Fibroblast of skin of right biceps (primary cell): ENCODE measurements at places on chromosomes 7 and 10.

- DNase-seq: no peak
These were observed 2.5 kb downstream of the CYREN start for GRCh38 chr7:135168001-135168400.

DNA sequence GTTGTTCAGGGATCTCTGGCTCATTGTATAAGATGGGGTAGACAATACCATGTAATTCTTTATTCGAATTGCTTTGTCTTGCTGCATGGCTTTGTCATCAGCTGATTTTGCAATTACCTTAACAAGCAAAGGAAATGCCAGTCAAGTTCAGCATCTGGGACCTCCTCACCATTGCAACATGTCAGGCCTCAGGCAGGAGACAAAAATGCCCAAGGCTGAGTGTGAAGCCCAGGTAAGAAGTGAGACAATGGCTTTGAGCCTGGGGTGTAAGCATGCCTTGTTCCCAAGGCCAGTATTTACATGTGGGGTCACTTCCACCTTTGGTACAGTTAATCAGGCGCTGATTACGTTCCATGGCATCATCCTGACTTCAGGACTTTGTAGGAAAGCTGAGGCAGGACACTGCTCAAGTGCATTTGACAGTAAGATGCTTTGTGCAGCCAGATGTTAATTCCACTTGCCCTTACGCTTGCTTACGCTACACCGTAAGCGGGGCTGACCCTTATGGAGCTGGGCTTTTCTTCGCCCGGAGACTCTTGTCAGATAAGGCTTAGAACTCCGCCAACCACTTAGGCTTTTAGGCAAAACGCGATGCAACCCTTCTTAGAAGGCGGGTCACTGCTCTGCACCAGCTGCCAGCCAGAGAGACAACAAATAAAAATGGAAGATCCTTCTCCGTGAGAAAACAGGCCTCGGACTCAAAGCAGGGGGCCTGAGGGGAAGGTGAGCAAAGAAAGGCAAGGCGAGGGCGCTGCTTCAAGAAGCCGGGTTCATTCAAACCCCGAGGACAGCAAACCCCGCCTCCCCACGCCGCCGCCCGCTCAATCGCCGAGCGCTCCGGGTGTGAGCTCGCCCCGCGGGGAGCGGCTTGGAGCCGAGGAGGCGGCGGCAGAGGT is 1.3 kb upstream of the SP4 start:
- peak; percentile 2 for DNase-seq

- DNase-seq: no peak
These were observed 114.7 kb downstream of the CHN2 start for GRCh38 chr7:29309041-29309854.

DNA sequence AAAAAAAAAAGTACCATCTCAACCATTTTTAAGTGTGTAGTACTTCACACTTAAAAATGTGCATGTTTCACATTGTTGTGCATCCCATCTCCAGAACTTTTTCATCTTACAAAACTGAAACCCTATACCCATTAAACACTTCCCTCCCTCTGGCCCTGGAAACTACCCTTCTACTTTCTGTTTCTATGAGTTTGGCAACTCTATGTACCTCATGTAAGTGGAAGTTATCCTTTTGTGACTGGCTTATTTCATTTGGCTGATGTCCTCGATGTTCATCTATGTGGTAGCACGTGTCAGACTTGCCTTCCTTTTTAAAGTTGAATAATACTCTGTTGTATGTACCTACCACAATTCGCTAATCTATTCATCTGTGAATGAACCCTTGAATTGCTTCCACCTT is 12.2 kb downstream of the KCNMA1 start:
- DNase-seq: no peak

- DNase-seq: no peak
These were observed 507.0 kb downstream of the PLXNA4 start for GRCh38 chr7:132069306-132069705.

DNA sequence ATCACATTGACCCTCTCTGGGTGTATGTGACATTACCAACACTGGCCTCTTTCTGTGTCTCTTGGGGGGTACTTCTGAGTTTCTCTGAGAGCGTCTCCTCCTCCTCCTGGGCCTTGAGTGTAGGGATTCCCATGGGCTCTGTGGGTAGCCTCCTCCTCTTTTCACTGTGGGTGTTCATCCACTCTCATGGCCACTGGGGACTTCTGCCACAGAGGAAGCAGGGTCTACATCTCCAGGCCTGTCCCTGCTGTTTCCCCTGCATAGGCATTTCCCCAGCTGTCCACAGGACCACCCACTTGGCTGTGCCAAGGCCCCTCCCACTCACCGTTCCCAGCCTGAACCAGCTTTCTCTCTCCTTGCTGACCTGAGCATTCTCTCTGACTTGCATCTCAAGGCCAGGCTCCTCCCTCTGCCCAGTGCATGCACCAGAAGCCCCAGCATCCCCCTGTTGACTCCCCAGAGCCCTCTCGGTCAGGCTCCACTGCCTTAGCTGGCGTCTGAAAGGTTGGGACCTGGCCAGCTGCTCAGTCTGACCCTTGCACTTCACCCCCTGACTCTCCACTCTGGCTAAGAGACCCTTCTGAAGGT is 487.6 kb downstream of the GLRX3 start:
- DNase-seq: no peak

GRCh38 chr7:149293338-149293737 is 31.3 kb downstream of the ZNF783 start:
- no peak for DNase-seq

DNA sequence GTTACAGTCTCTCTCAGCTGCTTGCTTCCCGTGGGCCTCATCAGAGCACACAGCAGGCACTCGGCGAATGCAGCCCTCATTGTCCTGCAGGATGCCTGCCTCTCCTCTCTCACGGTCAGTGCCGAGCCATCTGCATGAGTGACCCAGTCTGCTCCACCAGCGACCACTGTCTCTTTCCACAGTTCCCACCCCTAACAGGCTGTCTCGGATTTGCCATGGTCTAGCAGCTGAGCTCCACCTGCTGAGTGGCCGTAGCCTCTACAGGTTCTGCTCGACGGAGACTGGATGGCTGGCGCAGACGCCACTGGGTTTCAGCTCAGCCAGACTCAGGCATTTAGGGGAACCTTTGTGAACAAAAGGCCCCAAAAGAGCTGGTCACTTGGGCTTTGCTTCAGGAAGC is 209.4 kb upstream of the FOXK1 start:
- no peak for DNase-seq

GRCh38 chr10:48943096-48943495 is 3.5 kb upstream of the LRRC18 start:
- no peak for DNase-seq

DNA sequence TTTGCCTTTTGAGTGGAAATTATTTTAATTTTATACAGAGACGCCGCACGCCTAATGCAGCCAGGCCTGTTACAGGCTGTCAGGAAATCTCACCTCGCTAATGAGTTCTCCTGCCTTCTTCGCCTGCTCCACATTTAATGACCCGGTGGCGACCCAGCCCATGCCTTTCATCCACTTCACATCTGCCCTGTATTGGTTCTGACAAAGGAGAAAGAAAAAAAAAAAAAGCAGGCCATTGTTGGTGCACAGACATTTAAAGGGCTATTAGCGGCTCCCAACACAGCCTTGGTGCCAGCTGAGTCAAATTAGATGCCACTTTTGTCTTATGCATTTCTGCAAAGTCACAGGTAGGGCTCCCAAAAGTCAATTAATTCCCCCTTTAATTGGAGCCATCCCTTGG is 43.3 kb downstream of the NRAP start:
- DNase-seq: no peak

DNA sequence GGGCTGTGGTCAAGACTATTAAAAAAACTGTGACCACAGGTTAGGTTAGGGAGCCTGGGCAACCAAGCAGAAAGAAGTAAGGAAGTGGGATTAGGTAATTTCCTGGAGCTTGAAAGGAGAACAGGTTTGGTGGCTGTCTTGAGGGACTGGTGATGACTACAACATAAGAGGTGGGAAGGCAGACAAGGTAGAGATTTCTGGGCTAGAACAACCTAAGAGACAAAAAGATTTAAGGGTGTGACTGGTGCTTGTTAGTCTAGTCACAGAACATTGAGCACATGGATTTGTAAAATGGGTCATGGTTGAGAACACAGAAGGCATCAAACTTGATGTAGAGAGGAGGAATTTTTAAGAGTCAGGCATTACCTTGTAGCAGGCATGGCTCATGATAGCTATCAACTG is 123.7 kb upstream of the ASAH2 start:
- no peak for DNase-seq

DNA sequence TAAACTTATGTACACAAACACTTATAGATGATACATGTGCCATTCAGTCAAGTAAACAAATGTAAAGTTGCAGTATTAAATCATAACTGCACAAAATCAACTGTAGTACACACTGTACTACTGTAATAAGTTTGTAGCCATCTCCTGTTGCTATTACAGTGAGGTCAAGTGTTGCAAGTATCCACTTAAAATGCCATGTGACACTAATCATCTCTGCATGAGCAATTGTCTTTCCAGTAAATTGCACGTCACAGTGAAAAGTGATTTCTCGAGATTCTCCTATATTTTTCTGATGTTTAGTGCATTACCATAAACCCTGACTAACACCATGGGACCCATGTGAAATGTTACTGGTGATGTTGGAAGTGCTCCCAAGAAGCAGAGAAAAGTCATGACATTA is 293.3 kb upstream of the SP4 start:
- no peak for DNase-seq

GRCh38 chr10:84583501-84583900 is 255.1 kb downstream of the CCSER2 start:
- DNase-seq: no peak

DNA sequence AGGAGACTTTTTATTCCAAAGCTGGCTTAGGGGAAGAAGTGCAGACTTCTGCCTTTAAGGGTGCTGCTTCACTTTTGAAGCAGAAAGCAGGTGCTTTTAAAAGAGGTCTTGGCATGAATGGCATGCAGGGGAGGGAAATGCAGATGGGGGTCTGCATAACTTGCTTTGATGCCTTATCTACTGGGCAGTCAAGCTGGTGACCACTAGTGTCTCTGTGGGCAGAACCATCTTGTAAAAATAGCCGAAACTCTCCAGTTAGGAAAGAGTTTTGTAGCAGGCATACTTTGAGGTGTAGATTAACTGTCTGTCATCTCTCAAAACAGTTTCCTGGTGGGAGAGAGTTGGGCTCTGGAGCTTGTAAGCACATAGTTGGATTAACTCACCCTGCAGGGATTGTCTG is 9.9 kb upstream of the CTNNA3 start:
- no peak for DNase-seq

DNA sequence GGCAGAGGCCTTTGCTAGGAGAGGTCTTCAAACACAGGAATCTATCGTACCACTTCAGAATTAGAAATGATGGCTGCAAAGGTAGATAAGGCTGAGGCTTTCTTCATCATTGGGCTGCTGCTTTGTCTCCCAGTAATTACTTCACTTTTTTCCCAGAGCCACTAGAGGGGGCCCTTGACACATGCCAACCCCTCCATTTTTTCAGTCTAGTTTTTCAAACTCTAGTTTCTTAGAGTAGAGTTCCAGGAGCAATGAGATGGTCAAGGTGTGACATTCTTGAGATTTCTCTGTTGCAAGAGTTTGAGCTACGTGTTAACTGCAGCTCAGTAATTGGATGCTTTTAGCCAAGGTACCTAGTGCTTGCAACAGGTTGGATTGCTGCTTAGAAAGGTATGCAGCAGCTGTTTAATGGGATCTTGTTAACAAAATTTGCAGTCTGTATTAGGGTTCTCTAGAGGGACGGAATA is 33.8 kb upstream of the RBM20 start:
- DNase-seq: peak; percentile 52

GRCh38 chr7:117582219-117582704 is 102.4 kb downstream of the CFTR start:
- peak; percentile 96 for DNase-seq

DNA sequence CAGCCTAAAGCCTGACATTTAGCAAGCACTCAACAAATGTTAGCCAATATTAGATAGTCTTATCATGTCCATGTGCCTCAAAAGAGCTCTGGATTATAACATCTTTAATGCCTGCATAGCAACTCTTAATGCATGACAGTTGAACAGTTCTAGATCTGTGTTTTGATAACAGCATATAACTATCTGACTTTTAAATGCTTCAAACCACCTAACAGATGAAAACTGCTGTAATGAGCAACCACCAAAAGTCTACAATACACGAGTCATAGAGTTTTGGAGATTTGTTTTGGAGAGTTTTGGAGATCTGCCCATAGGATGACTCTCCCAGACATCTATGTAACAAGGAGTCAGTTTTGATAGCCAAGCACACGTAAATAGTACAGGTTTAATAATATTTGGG is 227.3 kb downstream of the TWIST1 start:
- DNase-seq: peak; percentile 93

DNA sequence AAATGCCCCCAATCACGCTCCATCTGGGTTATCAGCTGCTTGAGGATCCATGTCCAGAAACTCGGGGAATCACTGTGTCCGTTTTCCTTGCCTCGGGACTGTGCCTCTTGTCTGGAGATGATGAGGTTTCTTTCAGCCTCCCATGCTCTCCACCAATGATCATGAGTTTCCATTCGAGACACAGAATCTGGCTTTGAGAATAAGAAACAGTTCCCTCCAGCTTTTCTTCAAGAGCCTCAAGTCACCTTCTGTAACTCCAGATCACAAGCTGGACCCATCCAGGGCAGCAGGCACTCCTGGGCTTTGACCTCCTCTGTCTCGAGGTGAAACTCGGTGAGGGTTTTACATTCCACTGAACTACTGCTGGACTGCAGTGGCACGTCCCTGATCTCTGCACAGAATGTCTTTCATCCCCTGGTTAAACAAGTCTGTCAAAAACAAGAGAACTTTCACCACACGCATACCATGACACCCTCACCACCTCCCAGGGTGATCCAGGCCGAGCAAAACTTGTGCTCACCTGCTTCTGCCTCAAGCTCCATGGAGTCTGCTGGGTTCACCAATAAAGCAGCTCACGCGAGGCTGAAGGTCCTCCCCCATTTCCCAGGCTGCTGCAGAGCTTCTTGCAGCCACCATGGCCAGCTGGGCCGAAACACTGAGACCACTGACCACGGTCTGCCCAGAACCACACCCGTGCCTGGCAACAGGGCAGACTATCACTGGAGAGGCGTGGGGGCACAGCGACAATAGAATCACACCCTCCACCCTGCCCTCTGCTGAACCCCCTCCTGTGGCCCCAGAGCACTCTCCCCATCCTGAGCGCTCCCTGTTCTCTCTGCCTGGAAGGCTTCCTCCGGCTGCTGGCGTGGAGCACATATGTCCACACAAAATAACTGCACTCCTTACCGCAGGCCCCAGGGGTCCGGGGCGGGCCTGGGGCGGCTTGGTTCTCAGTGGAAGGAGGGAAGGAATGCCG is 25.1 kb downstream of the MAT1A start:
- DNase-seq: no peak

GRCh38 chr7:8442051-8442813 is 8.8 kb downstream of the NXPH1 start:
- no peak for DNase-seq

DNA sequence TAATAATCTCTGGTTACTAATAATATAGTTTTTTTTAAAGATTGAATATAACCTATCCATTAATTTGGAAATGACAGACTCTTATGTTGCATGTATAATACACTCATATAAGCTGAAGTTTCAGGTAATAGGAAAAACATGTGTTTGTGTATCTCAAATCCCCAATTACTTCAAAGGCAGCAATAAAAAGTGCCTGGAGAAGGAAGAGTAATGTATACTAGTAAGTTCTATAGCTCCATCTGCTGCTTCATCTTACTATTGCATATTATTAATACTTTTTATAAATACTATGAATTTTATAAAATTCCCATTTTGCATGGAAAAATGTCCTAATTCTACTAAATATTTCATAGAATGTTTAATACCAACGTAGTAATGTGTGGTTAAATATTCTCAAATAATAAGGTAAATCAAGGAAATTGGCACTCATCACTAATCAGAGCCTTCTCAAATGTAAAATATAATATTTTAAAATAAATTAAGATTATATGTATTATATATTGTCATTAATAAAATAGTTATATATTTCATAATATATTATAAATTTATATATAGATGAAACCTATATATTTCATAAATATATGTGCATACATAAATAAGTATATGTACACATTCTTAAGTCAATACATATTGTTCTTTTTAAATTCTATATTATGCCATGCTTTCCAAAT is 311.9 kb downstream of the HGF start:
- peak; percentile 21 for DNase-seq
